ENCODE measurements at places on chromosomes 2 and 18.

DNA sequence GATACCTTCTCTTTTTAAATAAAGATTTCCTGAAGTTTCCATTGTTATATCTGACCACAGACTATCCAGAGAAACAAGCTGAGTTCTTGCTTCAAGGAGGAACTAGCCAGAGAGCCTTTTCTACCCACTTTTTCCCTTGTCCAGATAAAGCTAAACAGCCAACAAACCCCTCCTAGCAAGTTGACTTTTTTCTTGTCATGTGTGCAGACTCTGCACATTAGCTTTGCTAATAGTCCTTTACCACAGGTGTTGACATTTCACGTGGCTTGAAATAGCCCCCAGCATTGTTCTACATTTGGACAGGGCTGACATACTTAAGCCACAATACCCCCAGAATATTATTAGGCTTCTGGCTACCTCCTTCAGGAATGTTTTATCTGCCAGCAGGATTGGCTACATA, 40.7 kb downstream of the PCBP1 start:
- no peak for DNase-seq

DNA sequence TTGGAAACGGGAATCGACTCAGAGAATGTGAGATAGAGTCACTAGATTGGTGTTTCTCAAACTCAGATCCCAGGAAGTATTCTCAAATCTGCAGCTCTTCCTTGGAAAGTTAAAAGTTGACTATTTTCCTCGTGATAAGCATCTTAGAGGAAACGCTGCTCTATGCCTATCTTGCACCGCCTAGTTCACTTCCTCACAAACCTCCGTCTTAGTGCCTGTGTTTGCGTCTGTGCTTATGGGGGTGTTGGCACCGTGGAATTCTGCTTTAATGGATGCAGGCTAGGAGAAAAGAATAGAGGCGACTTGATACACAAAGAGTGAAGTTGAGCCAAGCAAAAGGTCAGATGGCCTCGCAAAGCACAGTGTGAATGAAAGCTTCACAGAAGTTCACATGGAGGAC, 255.3 kb upstream of the ID2 start:
- no peak for DNase-seq

GRCh38 chr2:133711201-133711600, 142.9 kb upstream of the NCKAP5 start:
- no peak for DNase-seq

GRCh38 chr2:215771241-215771640, 242.1 kb downstream of the MREG start:
- DNase-seq: no peak

DNA sequence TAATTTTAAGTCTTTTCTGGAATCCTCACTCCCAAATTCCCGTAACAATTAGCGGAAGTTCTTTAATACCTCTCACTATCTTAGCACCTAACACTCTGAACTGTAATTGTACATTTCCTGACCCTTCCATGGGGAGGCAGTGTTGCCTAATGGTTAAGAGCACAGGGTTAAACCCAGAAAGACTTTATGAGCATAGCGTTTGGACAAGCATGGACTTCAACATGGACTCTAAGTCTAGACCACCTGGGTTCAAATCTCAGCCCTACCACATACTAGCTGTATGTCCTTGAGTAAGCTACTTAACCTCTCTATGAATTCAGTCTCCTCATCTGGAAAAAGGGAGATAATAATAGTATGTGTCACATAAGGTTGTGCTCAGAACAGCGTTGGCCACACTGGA, 13.0 kb downstream of the ANTXR1 start:
- no peak for DNase-seq

DNA sequence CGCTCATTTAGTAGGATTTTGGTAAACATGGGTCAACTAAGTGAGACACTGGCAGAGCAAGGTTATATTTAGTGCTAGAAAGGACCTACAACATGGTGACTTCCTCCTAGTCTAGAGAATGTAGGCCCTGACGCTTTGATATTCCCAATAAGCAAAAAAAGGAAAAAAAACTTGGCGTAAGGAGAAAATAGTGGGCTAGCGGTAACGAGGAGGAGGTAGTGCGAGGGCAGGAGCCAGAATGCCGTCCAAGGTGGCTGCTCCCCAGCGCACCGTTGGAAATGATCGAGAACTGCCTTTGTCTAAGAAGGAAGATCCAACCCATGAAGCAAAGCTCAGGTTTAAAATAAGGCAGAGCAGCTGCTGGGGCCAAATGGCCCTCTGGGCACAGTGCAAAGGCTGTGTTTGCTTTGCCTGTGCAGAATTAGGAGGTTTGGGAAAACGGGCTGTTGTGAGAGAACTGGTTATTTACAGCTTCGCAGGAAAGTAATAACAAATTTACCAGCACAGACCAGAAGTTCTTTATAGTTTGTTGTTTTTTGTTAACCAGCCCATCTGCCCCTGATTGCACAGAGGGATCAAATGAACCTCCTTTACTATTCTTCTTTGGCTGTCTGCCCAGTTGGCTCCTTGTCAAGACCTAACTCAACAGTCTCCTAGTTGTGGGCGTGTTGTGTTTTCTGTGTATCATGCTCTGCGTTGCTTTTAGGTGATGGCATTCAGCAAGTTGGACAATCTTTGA, 86.6 kb downstream of the ITGB1BP1 start:
- DNase-seq: no peak

- DNase-seq: no peak
Observed at GRCh38 chr2:201403880-201404279, 46.7 kb upstream of the FLACC1 start.

- no peak for DNase-seq
Observed at GRCh38 chr2:9247177-9247576, 40.6 kb downstream of the ASAP2 start.

DNA sequence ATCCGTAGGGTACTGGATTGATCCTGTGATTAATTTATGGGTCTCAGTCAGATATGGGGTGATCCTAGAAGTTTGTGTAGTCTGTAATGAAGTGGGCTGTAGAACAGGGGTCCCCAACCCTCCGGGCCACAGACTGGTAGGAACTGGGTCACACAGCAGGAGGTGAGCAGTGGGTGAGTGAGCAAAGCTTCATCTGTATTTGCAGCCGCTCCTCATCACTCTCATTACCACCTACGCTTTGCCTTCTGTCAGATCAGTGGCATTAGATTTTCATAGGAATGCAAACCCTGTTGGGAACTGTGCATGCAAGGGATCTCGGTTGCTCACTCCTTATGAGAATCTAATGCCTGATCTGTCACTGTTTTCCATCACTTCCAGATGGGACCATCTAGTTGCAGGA, 48.8 kb downstream of the EML4 start:
- DNase-seq: no peak

- DNase-seq: no peak
Observed at GRCh38 chr2:228064024-228064423, 117.5 kb downstream of the SPHKAP start.

DNA sequence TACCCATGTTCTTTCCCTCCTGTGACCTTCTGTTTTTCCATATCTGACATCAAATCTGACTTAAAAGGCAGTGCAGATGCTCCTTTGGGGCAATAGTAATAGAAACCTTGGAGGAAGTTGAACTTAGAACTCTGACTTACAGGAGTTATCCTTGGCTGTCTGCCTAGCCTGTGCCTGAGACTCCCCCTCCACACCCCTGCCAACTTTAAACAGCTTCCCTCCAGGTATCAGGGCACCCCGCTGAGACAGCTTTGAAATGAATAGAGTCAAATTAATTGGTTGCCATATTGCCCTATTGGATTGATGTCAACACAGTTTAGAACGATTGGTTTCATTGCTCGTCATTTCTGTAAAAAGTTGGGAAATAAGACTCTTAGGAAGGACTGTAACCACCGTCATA, 322.0 kb downstream of the PRKCE start:
- DNase-seq: no peak

DNA sequence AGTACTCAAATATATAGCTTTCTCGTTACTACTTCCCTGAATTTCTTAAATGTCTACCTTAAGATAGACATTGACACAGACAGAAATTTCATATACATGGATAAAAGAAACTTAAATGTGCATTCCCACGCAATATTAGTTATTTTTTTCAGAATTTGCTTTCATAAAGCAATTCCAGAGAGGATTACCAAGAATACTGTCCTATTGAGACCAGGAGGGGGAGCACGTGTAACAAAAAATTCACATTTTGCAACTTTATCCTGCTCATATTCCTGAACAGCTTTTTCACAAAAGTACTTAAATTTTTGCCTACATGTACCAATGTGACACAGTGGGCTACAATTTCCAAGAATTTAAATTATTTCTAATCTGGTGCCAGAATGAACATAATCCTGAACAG, 30.7 kb upstream of the ERCC3 start:
- DNase-seq: no peak

DNA sequence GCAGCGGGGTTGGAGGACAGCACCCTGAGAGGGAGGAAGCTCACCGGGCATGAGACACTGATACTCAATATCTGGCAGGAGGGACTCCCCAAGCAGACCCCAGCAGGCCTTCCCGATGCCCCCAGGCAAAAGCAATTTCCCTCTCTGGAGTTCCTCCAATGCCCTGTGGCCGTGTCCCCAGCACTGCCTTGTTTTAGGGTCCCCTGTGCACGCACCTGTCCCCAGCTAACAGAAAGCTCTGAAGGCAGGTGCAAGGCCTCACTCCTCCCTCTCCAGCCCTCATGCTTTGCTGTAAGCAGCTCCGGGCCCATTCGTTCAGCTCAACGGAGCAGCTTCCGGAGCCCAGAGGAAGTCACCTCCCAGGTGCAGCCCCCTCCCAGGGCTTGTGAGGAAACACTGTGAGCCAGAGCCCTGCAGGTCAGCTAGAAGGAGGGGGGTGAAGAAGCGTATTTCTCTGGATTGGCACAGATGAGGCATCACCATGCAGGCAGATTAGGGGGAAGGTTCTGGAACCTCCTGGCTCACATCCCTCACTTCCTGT, 50.3 kb upstream of the ID2 start:
- DNase-seq: no peak

GRCh38 chr2:32756074-32756727, 128.4 kb downstream of the TTC27 start:
- no peak for DNase-seq

- peak; percentile 43 for DNase-seq
Observed at GRCh38 chr18:2905854-2906703, 59.3 kb downstream of the EMILIN2 start.

DNA sequence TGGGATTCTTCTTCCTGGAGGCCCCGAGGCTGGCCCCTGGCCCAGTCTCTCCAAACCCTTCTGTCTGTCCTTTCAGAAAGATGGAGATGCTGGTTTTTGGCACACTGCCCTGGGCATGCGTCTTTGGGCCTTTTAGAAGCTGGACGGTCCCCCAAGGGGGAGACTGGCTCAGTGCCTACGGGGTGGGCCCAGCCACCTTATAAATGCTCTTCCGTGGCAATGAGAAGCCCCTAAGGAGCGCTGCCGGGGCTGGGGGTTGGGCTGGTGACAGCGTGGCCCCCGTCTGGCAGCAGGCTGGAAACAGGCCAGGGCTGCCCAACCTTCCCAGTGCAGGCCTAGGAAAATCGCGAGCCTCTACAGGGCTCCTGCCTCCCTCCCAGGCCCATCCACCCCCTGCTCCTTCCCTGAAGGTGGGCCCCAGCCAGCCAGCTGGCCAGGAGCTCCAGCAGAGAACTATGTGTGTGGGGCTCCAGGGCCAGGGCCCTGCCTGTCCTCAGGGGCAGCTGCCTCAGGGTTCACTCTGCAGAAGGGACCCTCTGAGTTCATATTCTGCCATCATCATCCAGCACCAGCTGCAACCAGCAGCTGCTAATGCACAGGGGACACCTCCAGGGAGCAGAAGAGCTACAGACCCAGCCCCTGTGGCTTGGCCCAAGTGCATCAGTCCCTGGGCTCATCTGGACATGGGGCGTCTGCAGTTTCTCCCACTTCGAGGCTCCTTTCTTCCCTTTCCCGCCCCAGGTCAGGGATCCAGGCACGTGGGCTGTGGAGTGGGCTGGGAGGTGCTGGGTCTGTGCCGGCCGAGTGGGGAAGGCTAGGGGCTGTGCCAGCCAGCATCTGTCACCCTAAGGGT, 107.6 kb upstream of the OTOS start:
- DNase-seq: no peak

GRCh38 chr2:154704991-154705390, 6.5 kb downstream of the KCNJ3 start:
- DNase-seq: no peak

DNA sequence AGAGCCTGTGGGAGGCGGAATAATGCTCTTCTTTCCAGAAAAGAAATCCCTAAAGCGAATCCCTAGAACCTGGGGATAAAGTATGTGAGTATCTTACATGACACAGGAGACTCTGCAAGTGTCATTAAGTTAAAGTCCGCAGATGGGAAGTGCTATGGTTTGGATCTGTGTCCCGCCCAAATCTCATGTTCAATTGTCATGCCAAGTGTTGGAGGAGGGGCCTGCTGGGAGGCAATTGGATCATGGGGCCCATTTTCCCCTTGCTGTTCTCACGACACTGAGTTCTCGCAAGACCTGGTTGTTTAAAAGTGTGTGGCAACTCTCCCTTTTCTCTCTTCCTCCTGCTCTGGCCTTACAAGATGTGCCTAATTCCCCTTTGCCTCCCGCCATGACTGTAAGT, 207.8 kb downstream of the MYT1L start:
- DNase-seq: no peak

- DNase-seq: no peak
Observed at GRCh38 chr18:50622865-50623393, 63.0 kb downstream of the MAPK4 start.

- DNase-seq: no peak
Observed at GRCh38 chr18:53686965-53687364, 537.5 kb downstream of the MBD2 start.
